Activated naive CD4-positive, alpha-beta T cell treated with anti-CD3 and anti-CD28 coated beads, Interleukin-2, amount 50 U/mL, for 72 hours (primary cell): ENCODE measurements at places on chromosomes 7 and 10.
A peak's percentile ranks its signal among the peaks of the same experiment; 100 is the strongest.

- DNase-seq, result no peak
Measured at GRCh38 chr10:51117053-51117660, 42.9 kb downstream of the PRKG1 start.

DNA sequence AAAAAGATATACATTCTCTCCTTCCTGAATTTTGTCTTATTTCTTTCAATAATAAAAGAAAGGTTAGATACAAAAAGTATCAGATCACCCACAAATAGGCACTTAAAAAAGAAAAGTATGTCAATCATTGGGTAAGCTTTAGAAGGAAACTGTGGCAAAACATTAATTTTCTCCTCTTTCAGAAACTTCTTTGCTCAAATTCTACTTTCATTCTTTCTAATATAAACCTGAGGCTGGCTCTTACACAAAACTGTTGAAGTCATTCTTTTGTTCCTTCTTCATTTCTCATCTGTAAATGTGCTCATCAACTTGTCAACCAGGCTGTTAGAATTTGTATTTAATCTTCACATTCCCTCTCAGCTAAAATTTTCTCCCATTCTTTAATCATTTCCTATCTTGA lies 124.6 kb downstream of the LRRN3 start:
- no peak for DNase-seq

- DNase-seq, result no peak
Measured at GRCh38 chr10:95264227-95265051, 26.4 kb downstream of the PDLIM1 start.

- no peak for DNase-seq
Measured at GRCh38 chr7:120836556-120837115, 21.3 kb downstream of the TSPAN12 start.

DNA sequence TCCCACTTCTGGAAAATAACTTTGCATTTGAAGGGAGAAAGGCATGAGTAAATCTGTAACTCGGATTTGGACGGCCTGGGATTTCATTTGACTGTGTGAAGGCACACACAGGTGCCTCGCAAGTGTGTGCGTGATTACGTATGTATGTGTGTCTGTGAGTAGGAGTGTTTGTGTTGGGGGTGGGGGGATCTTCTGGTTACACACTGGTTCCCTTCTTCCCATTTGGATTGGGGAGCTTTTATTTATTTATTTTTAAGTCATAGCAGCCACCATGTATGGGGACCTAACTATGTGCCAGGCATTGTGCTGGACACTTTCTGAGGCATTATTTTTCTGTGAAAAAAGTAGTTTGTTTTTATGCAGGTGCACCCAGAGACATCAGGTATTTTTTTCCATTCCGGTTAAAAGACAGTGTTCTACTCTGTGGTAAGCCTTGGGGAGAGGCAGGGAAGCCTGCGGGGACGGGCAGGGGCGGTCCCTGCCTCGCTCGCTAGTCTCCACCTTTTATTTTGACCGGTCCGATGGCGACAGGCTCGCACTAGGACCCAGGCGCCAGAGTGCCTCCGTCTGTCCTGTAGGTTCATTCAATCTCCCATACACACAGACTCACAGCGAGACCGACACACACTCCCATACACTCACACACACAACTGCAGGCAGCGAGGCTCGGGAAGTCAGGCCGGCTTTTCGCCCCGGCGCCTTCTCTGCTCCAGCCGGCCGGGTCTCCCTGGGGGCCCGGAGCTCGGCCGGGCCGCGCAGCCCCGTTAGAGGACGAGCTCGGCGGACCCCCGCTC lies at the start of gene MXI1:
Gene MXI1, plus strand, starts transcription at position 595 of the 794 bp plus-strand sequence. CDS start 204 bp downstream, outside the sequence.
- DNase-seq, result no peak

GRCh38 chr10:27446091-27446918 lies 57.8 kb upstream of the RAB18 start:
- no peak for DNase-seq

GRCh38 chr10:56068040-56068439 lies 293.0 kb downstream of the ZWINT start:
- no peak for DNase-seq

DNA sequence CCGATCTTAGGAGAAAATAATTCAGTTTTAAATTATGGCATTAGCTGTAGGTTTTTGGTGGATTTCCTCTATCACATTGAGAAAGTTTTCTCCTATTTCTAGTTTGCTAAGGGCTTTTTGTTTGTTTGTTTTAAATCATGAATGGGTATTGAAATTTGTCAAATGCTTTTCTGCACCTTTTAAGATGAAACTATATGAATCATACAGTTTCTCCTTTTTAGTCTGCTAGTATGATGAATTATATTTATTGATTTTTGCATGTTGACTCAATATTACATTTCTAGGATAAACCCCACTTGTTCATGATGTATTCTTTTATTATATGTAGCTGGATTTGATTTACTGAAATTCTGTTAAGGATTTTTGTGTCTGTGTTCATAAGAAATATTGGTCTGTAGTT lies 70.3 kb upstream of the PIP4K2A start:
- DNase-seq, result no peak

DNA sequence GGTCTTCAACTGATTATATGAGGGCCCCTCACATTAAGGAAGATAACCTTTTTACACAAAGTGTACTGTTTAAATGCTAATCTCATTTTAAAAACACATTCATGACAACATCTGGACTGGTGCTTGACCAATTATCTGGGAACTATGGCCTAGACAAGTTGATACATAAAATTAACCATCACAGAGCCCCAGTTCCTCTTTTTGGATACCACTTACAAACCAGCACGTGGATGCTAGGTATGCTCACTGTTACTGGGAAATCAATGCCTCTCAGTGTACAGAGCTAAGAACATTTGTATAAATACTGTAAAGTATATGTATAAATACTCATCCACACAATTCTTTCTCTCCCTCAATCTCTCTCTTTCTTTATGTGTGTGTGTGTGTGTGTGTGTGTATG lies 1217.8 kb upstream of the LRRTM3 start:
- no peak for DNase-seq

DNA sequence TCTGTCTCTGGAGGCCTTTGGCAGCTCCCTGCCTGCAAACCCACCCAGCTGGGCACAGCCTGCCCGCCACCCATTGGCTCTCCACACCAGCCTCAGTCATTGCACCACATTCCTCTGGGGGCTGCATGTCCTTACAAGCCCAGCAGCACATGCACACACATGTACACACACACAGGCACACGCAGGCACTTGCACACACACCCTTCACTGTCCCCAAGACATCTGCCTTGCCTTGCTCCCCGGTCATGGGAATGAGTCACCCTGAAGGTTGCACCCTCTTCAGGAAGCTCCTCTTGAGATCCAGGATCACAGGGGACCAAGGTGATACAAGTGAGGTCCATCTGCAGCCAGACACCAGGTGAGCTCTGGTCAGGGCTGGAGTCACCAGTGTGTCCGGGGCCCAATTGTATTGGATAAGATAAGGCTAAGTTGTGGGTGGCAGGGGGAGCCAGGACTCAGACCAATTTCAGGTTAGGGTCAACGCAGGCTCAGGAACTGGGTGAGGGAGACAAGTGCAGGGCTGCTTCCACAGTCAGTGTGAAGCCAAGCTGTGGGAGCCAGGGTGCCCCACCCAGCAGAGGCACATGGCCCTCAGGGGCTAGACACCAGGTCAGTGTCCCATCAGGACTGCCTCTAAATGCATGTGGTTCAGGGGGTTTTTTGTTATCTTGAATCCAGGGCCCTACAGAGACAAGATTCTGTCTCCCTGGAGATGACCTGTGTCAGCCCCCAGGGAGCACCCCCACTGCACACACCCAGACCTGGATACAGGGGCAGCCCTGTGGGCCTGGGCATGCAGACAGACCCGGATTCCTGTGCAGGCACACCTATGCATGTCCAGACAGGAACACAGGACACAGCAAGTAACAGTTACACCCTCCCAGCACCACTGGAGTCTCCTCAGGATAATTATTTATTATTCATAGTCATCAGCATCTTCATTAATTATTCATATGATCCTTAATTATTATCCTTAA lies 33.8 kb downstream of the KCNH2 start:
- DNase-seq, result peak; percentile 51

DNA sequence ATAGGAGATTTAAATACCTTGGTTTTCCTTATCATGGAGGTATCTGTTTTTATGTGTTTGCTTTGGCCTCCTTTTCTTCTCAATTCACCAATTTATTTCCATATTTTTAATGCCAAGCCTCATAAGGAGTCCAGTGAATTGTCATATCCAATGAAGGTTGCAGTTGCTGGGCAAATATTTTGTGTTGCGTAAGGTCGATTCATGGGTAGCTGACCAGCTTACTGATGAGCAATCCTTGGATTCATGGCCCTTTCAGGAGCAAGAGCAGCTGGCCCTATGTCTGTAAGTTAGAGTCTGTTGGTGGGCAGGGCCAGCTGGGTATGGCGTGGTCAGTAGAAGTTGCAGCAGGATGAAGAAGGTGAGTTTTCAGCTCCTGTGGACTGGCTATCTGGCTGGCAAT lies 182.9 kb downstream of the PFKFB3 start:
- DNase-seq, result no peak

- no peak for DNase-seq
Measured at GRCh38 chr10:22379059-22379458, 33.8 kb downstream of the SPAG6 start.

DNA sequence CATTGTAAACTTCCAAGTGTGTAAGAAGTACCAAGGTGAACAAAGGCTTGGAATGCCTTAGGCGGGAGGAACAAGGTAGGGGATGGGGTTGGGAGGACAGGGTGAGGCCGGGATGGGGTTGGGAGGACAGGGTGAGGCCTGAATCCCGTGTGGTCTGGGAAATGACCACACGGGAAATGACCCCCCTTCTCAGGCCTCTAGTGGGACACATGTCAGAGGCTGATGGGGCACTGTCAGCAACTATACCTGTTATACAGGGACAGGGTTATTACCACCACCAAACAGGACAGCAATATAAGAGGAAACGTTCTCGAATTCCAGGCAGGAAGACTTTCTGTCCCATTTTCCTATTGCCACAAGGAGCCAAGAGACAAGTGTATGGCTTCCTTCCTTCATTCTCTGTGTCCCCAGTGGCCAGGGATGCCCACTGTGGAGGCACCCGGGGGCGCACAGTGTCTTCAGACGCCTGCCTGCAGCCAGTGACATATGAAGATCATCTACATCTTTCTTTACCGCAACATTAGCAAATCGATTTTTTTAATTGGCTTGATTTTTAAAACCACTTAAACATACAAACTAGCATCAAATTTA lies 1.3 kb downstream of the MKI67 start:
- no peak for DNase-seq

DNA sequence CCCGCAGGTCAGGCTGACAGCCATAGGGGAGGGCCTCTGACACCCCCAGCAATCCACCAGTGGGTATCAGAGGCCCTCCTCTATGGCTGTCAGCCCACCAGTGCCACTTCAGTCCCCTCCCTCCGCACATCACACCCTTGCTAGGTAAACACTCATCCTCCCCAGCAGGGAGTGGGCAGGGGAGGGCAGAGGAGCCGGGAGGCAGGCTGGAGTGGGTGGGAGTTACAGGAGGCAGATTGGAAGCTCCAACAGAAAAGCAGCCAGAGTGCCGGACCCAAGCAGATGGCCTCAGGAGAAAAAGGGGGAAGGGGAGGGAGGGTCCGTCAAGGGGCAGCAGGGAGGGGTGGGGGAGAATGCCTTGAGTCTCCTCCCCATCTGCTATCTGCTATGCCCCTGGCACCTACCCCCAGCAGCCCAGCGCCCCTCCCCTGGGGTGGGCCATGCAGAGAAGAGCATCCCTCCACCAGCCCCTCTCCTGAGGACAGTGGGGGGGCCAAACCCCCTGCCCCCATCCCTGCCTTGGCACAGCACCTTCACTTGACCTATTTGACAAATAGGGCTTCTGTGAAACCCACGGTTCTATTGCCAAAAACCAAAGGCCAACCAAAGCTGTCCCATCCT lies 2.4 kb downstream of the RASGEF1A start:
- DNase-seq, result no peak

DNA sequence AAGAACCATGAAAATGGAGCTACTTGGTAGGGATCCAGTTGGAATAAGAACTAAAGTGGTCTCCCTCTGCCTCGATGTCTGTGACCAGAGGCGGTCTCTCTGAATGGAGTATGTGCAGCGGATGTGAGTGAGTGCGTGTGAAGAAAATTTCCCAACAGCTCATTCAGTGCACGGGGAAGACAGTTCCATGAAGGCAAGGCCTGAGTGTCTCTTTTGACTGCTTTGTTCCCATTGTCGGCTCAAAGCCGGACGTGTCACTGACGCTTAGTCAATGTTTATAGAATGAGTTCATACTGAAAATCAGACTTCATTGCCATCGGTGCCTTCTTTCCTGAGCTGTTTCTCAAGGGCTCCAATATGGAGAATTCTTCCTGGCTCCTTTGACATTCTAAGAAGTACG lies 55.3 kb upstream of the GRB10 start:
- no peak for DNase-seq

DNA sequence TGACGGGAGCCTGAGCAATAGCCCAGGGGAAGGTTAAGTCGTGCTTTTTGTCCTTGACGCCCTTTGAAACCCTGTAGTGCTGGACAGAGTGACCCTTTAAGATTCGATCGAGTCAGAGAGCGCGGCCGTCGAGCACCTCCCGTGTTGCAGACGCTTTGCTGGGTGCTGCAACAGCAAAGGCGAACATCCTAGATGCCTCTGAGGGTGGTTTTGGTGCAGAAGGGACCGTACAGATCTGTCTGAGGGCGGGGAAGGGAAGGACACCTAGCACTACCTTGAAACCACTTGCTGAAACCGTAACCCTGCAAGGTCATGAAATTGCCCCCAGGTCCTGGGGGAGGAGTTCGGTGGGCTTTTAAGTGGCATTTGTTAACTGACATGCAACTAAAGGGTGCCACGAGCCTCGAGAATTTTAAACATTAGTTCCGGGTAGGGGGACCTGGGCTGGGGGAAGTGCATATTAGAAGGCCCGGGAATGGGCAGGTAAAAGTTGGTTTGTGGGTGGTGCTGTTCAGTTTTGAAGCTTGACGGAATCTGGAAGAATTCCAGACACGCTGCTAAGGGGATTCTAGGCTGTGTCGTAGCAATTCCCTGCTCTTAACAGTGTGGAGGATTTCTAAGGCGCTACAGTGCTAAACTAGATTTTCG lies 786 bp downstream of the ATP5F1C start:
- no peak for DNase-seq

- no peak for DNase-seq
Measured at GRCh38 chr7:141483044-141483443, 68.2 kb upstream of the AGK start.

- DNase-seq, result no peak
Measured at GRCh38 chr10:62710182-62710581, 94.3 kb upstream of the ADO start.

- DNase-seq, result no peak
Measured at GRCh38 chr7:49030221-49030620, 105.9 kb downstream of the CDC14C start.

DNA sequence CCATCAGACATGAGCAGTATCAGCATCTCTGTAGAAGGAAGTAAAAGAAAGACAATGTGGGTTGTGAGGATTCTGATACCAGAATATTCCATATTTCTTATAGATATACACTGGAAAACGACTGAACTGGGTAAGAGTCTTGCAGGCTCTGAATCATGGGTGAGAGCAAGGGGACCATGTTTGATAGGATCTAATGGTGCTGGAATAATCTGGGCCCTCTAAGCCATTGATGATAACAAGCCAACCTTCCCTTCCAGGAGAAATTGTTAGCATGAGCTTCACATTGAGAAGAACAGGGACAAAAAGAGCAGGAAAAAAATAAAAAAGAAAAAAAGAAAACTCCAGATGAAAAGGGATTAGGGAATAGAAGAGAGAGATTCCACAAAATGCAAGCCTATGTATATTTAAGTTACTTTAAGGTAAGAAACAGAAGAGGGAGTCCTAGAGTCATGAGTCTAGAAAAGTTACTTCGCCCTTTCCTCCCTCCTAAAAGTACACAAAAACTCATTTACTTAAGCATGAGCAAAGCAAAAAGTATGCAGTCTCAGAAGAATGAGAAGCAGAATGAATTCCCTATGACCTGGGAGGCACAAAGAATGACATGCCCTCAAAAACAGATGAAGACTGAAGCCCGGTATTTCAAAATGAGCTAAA lies 181.9 kb downstream of the TMEM26 start:
- no peak for DNase-seq

GRCh38 chr10:112834751-112835181 lies 115.3 kb upstream of the TCF7L2 start:
- DNase-seq, result no peak
